ENCODE measurements at places on chromosomes 6 and 20.
A peak's percentile ranks its signal among the peaks of the same experiment; 100 is the strongest.

GRCh38 chr6:166621114-166621540 lies 5.9 kb downstream of the RPS6KA2 start:
- no peak for DNase-seq

GRCh38 chr20:24779131-24779530 lies 169.9 kb upstream of the CST7 start:
- no peak for DNase-seq

DNA sequence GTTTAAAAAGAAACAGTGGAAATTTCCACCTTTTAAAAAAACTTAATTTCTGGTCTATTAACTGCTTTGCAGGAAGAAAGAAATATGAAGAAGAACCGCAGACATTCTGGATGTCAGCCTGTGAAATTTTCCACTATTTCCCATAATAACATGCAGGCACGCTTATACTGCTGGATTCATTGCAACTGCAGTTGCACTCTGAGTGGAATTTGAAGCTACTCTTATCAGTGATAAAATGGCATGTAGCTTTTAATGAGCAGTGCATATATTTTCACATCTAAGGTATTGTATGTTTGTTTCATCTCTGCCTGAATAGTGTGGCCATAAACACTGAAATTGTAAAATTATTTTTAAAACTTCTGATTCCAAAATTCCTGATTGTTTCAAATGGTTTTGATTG lies 28.2 kb downstream of the NCOA3 start:
- DNase-seq, result no peak

GRCh38 chr20:46712056-46712636 lies 2.7 kb downstream of the SLC2A10 start:
- no peak for DNase-seq

- no peak for DNase-seq
Measured at GRCh38 chr6:44727651-44728630, 340.4 kb downstream of the CDC5L start.

DNA sequence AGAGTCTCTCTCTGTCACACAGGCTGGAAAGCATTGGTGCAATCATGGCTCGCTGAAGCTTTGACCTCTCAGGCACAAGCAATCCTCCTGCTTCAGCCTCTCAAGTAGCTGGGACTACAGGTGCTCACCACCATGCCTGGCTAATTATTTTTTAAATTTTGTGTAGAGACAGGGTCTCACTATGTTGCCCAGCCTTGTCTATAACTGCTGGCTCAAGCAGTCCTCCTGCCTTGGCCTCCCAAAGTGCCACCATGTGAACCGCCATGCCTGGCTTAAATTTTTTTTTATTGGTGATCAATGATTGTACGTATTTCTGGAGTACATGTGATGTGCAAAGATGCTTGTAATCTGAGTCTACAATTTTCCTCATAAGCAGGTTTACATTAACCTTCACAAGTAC lies 54.8 kb downstream of the THBS2 start:
- no peak for DNase-seq

- no peak for DNase-seq
Measured at GRCh38 chr20:56582542-56582941, 46.6 kb upstream of the TFAP2C start.

DNA sequence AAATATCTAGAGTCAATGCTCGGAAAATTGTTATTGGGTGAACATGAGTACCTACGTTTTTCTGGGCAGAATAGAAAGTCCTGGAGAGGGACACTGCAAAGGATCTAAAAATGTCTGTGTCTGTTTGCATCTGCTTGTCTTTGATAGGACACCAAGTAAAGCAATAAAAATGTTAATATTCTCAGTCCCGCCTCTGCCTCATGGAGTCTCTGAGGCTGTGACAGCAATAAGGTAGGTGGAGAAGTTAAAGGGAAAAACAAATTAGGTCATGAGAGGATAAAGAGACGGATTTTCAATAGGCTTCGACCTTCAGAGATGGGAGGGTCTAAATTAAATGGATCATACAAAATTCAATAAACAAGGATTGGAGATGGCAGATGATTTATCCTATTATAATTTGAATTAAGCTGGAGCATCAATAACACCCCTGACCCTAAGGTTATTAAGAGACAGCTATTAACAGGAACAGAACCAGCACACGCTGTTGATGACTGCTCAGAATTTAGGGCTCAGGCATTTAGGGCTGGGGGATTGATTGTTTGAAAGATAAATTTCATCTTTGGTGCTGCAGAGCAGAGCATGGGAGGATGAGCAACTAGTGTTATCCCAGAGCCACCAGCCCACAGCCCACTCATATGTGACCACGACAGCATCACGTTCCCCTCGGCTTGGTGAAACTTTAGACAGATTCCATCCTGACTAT lies 620.3 kb upstream of the CDH4 start:
- no peak for DNase-seq

DNA sequence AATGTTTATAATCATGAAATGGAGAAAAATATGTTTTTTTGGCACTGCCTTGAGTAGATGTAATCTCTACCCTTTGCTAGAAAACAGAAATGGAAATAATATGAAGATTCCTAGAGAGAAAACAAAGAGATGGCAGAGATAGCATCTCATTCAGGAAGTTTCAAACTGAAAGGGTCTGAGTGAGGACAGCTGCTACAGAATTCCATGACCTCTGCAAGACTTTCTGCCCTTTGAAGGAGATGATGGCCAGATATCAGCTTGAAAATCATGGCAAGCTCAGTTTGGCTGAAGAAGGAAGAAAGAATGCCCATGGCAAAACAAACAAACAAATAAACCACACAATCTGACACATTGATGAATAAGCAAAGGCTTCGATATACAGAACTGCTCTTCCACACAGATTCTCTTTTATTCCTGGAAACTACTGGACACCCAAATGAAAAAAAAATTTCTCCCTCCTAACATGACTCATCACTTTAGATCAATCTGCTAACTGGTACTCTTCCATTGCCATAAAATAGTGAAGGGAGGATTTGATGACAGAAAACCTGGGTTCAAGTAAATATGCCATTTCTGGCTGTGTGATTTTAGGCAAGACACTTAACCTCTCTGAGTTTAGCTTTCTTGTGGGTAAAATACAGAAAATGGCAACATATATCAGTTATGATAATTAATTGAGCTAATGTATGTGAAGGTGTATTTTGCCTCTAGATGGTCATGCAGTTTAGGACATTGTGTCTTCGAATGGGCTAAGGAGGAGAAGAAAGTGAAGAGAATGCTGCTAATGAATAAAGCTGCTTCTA lies 105.9 kb upstream of the SPACA1 start:
- no peak for DNase-seq

DNA sequence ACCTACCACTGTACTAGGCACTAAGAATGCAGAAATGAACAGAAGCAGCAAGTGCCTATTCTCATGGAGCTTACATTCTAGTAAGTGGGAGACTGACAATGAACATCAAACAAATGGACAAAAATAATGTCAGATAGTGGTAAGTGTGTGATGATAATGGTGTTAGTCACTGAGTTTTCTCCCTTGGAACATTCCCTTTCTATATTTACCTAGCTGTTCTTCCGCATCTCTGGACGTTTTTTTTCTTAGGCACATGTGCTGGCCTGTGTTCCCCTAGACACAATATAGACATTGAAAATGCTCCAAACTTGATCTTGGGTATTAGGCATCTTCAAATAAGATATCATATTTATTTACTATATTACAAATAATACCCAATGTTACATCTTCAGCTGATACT lies 218.1 kb upstream of the GJE1 start:
- DNase-seq, result no peak

- DNase-seq, result no peak
Measured at GRCh38 chr6:20582586-20583443, 48.6 kb downstream of the CDKAL1 start.

GRCh38 chr6:30820193-30820592 lies 64.1 kb upstream of the DDR1 start:
- DNase-seq, result peak; percentile 67

DNA sequence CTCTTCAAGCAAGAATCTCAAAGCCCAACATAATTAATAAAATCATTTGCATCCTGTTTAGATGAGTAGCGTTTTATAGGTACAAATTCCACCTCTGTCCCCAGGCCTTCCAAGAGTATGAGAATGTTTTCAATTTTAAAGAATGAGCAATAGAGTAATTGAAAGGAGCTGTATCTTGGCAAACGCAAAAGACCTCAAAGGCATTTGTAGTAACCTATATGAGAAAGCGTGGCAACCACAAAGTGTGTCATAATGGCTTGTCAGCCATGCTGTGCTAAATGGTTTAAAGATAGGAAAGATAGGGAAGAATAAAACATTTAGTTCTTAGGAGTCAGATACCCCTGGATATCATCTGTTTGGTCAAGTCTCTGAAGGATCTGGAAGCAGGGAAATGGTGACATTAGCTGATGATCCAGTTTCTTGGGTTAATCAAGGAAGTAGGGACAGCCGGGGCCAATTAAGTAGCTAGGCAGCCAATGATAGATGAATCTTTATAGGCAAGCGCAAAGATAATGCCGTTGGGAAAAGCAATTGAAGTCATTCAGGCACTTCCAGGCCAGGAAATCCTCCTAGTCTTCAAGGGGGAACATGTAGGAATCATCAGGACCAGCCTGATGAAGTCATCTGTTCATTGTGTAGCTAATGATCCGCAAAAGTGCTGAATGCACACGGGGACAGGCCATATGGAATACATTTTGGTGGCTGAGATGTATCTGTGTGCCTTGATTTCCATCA lies 71.5 kb upstream of the ISM1 start:
- DNase-seq, result peak; percentile 9

GRCh38 chr20:44209686-44210405 lies 725 bp downstream of the OSER1 start:
- DNase-seq, result no peak

GRCh38 chr6:69732640-69733039 lies 64.2 kb downstream of the LMBRD1 start:
- no peak for DNase-seq

- DNase-seq, result no peak
Measured at GRCh38 chr20:41956338-41957074, 338.3 kb upstream of the CHD6 start.

DNA sequence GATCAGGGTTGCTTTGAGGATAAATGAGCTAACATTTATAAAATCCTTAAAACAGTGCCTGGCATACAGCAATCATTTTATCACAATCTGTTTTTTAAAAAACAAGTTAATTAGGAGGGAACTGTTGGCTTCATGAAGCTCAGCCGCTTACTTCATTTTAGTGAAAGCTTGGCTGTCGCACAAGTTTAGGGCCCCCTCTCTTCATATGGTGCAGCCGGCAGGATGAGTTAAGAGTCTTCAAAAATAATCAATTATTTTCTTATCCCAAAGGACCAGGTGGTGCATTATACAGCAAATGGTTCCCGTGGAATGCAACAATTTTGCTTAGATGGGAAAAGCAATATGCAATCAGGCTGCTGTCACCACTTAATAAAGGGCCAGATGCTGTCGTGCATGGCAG lies 57.4 kb upstream of the PROKR2 start:
- no peak for DNase-seq

DNA sequence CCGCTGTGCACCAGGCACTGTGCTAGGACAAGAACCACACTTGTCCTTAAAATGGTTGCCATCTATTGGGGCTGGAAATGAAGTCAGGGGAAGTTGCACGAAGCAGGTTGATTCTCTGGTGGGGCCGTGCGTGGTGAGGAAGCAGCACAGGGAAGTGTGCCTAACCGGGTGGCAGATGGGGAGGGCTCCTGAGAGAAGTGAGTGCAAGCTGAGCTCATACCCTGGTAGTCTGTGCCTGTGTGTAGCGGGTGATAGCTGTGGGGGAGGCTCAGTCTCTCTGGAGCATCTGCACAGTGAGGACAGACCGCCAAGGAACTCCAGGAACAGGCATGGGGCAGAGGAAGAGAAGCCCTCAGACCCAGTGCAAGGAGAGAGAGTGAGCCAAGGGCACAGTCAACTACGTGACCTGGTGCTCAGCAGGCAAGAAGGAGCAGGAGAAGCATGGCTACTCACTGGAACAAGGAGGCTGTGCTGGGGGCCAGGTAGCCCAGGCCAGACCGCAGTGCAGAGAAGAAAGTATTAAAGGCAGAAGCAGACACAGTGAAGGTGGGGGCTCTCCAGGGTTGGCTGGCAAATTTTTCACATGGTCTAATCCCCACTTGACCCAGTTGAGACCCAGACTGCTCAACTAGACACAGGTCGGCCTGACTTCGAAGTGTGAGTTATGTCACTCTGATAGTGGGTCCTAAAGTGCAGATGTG lies 155.0 kb downstream of the CDH26 start:
- DNase-seq, result no peak

DNA sequence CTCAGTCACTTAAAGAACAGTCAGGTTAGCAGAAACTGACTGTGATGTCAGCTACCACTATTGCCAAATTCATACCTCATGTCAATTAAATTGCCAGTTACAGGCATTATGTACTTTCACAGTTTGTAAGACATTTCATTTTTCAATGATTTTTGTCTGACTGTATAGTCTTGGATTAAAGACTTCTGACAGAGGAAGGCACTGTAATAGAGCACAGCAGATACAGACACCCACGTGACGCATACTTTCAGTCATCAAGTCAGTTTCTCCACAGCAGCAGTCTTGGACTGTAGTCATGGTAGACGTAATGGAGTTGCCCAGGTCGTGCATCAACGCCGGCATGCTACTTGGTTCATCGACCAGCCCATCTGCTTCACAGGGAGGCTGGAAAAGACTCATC lies 29.5 kb upstream of the ELOVL5 start:
- DNase-seq, result no peak

DNA sequence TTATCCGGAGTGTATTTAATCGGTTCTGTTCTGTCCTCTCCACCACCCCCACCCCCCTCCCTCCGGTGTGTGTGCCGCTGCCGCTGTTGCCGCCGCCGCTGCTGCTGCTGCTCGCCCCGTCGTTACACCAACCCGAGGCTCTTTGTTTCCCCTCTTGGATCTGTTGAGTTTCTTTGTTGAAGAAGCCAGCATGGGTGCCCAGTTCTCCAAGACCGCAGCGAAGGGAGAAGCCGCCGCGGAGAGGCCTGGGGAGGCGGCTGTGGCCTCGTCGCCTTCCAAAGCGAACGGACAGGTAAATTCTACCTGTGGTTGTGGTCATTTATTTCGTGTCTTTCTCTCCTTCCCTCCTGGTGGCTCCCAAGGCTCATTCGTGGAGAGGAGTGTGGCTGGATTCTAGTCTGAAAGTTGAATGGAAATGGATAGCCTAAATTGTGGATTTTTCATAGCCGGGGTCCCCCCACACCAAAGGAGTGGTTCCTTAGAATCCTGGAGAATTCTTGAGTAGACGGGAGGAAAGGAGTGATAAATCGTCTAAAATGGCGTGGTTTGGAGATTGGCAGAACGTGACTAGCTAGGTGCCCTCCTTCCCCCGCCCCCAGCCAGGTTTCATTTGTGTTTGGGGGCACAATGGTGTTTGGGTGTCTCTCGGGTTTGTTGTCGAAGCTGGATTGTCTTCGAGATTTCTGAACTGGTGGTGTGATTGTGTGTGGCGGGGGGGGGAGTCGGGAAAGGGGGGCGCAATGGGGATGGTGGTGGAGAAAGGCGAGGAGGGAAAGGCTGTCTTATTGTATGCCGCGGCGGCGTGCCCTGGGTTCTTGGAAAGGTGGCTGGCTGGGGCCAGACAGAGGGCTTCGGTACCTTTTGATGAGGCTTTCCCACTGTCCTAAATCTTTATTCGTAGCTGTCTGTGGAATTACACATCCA lies 673 bp downstream of the MARCKS start:
- no peak for DNase-seq

DNA sequence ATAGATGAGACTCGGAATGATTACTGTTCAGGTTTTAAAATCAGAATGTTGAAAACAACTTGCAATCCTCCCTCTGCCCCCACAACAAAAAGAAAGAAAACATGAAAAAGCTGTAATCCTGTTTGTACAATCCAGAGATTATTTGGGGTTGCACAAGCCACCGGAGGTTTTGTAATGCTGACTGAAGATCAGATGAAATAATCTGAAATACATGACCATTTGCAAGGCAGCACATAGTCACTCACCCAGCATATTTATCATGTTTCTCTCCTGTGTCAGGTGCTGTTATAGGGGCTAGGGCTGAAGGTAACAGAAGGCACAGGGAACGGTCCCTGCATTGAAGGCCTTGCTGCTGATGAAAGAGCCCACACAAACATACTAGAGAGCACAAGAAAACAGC lies 85.3 kb downstream of the SIM1 start:
- no peak for DNase-seq
